ENCODE measurements at places on chromosomes 3 and 15.

GRCh38 chr3:72058493-72059081 is 273.6 kb upstream of the PROK2 start:
- DNase-seq, result no peak

DNA sequence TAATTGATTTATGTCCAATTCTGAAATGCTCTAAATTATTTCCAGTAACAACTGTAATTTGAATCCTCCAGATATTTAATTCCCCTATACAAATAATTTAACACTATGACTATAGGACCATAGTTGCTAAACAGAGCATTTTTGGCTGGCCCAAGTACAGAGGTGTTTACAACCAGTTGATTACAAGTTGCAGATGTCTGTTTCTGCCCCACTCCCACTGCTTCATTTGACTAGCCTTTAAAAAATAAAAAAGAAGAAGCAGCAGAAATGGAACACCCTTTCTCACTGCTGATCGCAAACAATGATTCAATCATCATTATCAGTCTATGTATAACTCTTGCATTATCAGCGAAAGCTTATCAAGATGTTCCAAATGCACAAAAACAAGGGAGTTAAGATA is 54.6 kb downstream of the SENP7 start:
- no peak for DNase-seq

DNA sequence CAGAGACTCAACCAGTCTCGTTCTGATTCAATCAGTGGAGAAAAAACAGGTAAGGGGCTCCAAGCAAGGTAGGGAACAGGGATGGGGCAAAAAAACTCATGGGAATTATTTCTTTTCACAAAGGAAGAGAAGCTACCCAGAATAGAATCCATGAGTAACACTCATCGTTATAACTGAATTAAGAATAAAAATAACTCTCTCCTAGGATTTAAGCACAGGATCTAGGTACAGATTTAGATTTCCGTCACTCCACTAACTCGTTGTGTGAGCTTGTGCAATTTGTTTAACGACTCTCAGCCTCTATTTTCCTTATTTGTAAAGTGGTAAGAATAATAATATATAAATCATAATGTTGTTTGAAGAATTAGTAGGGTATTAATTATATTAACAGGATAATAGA is 68.6 kb downstream of the ADAMTS9 start:
- DNase-seq, result no peak

- DNase-seq, result no peak
Measured at GRCh38 chr3:140695361-140696061, 17.6 kb downstream of the TRIM42 start.

- no peak for DNase-seq
Measured at GRCh38 chr15:29379647-29380046, 110.0 kb upstream of the NSMCE3 start.

GRCh38 chr3:194167480-194168282 is 31.7 kb downstream of the HES1 start:
- no peak for DNase-seq

- DNase-seq, result no peak
Measured at GRCh38 chr15:93362203-93362602, 273.2 kb upstream of the RGMA start.

GRCh38 chr3:32641356-32641755 is 43.6 kb upstream of the CNOT10 start:
- DNase-seq, result no peak

- DNase-seq, result no peak
Measured at GRCh38 chr3:131484496-131485111, 18.2 kb downstream of the MRPL3 start.

DNA sequence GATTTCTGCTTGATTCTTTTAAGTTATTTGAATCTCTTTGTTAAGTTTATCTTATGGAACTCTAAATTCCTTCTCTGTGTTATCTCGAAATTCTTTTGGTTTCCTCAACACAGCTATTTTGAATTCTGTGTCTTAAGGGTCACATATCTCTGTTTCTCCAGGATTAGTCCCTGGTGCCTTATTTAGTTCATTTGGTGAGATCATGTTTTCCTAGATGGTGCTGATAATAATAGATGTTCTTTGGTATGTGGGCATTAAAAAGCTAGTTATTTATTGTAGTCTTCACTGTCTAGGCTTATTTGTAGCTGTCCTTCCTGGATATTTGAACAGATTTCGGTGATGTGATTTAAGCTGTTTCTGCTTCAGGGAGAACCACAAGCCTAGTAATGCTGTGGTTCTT is 615.6 kb upstream of the NECTIN3 start:
- no peak for DNase-seq

- DNase-seq, result no peak
Measured at GRCh38 chr15:67196672-67197363, 57.6 kb downstream of the AAGAB start.

GRCh38 chr3:115784739-115785536 is 161.6 kb downstream of the GAP43 start:
- DNase-seq, result no peak

GRCh38 chr3:150729682-150730360 is 26.1 kb upstream of the ERICH6 start:
- no peak for DNase-seq

DNA sequence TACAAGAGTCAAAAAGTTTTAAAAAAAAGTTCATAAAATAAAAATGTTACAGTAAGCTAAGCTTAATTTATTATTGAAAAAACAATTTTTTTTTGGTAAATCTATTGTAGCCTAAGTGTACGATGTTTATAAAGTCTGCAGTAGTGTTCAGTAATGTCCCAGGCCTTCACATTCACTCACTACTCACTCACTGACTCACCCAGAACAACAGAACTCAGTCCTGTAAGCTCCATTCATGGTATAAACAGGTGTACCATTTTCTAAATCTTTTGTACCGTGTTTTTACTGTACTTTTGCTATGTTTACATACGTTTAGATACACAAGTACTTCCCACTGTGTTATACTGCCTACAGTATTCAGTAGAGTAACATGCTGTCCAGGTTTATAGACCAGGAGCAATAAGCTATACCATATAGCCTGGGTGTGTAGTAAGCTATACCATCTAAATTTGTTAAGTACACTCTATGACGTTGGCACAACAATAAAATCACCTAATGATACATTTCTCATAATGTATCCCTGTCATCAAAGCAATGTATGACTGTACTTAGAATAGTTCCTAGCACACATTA is 41.2 kb upstream of the ZDHHC23 start:
- DNase-seq, result no peak

DNA sequence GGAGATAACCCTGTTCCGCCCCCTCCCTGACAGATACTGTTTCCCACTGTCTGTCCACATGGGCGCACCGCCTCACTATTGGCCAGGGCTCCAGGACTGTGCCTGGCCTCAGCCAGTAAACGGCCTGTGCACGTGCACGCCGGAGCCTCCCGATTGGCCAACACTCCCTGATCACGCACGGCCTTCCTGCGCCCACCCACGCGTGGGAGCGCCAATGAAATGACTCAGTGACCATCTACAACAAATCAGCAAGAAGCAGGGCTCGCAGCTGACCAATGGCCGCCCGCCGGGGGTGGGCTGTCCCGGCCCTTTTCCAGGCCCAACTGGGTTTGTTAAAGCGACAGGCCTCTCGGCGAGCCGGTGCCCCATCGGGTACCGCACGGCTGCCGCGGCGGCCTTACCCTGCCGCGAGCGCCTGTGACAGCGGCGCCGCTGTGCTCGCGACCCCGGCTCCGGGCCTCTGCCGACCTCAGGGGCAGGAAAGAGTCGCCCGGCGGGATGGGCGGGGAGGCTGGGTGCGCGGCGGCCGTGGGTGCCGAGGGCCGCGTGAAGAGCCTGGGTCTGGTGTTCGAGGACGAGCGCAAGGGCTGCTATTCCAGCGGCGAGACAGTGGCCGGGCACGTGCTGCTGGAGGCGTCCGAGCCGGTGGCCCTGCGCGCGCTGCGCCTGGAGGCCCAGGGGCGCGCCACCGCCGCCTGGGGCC is at the start of gene ARRDC4:
ARRDC4 (plus strand) TSS at position 340 of the 703 bp plus-strand sequence; CDS start at position 499, 159 bp downstream.
- DNase-seq, result peak; percentile 97

- no peak for DNase-seq
Measured at GRCh38 chr3:43964640-43965039, 273.9 kb downstream of the ABHD5 start.

DNA sequence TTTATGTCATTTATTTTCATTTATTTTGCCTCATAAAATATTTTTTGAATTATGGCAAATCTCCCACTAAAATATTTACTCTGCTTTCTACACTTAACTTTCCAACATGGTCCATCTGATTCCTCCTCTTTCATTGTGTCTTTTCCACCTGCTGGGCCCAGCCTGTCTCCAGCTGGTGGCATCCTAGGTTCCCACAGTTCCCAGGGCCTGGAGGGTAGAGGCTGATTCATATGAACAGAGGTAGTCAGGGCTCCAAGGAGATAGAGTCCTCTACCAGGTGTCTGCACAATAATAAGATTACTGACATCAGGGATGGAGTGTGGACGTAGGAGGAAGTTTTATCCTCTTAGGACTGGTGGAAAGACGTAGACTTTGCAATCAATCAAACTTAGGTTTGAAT is 14.3 kb downstream of the ZBTB38 start:
- DNase-seq, result no peak

GRCh38 chr15:93848490-93848889 is 382.9 kb upstream of the MCTP2 start:
- DNase-seq, result no peak

GRCh38 chr15:38709196-38709595 is 144.6 kb upstream of the RASGRP1 start:
- DNase-seq, result no peak

DNA sequence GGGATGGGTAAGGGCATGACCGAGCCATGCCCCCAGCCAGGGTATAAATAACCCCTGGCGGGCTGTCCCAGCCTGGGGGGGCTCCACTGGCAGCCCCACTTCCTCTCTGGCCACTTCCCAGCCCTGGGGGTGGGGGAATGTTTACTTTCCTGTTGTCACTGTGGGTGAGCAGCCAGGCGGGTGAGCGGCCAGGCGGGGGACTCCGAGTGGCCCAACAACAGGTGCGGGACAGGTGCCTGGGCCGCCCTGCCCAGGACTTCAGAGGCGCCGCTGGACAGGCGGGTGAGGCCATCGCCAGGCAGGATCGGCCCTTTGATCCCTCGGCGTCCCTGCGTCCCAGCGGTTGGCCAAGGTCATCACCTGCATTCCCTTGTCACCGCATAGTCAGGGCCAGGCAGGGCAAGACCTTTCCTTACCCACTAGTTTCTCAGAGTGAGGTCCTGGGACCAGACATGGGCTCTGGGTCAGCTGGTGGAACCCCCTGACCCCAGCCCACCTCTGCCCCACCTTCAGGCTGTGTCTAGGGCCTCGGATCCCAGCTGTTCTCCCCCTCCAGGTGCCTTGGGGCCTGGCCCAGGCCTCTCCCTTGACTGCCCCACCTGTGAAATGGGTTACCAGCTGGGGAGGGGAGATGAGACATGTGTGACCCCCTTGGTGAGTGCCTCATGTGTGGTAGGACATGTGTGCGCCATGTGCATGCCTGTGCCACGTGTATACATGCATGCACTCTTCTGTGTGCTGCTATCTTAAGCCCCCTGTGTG is 16.6 kb downstream of the SEMA3F start:
- no peak for DNase-seq

DNA sequence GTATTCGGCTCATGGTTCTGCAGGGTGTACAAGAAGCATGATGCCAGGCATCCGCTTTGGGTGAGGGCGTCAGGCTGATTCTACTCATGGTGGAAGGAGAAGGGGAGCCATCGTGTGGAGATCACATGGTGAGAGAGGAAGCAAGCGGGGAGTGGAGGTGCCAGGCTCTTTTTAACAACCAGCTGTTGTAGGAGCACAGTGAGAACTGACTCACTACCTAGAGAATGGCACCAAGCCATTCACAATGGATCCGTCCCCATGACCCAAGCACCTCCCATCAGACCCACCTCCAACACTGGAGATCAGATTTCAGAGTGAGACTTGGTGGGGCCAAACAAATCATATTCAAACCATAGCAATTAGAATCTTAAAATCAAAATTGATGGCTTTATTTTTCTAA is 259.8 kb upstream of the CTDSPL start:
- no peak for DNase-seq

- DNase-seq, result no peak
Measured at GRCh38 chr15:91866971-91867372, 13.5 kb downstream of the SLCO3A1 start.

GRCh38 chr3:195048059-195048905 is 222.7 kb downstream of the XXYLT1 start:
- no peak for DNase-seq

DNA sequence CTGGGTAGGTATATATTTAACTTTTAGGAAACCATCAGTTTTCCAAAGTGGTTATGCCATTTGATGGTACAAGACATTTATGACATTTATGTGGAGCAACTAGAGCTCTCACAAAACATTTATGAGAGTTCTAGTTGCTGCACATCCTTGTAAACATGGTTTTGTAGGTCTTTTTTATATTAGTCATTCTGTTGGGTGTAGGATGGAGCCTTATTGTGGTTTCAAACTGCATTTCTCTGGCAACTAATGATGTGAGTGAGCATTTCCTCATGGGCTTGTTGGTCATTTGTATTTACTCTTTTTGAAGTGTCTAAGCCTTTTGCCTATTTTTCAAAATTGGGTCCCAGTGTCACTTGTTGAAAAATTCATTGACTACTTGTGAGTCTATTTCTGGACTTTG is 45.7 kb upstream of the MGLL start:
- DNase-seq, result no peak

DNA sequence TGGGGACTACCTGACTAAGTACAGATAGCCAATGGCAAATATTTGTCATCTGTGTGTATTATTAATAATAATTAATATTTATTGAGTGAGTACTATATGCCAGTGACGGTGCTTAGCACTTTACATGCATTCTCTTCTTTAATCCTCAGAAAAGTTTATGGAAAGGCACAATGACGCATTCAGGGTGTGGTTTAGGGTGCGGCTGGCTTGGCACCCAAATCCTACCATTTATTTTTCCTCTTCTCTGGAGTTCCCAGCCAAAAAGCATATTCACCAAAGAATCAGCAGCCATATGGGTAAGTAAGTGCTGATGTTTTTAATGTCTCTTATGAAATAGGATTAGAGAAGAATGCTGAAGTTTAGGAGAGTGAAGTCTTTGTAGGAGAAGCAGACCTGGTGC is 140.4 kb upstream of the TP63 start:
- no peak for DNase-seq

DNA sequence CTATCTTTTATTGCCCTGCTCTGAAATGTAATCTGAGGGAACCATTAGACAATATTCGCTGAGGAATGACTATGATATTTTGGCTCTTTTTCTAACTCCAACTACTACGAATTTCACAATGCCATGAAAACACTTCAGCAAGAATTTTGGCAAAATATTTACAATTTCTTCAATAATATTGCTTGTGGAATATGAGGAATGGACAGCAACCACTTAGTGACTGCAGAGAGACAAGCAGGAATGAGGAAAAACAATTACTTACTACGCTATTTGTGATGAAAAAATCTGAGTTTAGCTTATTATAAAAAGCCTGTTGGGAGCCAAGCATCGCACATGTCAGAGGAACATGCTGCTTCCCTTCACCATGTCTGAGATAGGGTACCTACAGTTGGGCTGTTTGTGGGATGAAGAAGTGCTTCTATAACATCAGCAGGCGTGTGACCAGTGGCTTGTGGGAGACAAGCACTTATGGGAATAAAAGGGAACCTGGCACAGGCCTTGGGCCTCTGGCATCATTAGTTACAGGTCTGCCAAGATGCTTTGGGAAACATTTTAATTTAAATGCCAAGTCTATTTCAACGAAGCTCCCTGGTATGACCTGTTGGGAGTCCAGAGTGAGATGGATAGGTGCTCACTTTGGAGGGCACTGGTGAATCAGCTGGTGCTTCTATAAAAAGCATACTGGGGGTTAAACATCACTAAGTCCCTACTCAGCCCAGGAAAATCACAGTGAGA is 2.7 kb upstream of the PLCL2 start:
- DNase-seq, result no peak
